ENCODE measurements at places on chromosomes 16 and 17.
A peak's percentile ranks its signal among the peaks of the same experiment; 100 is the strongest.

GRCh38 chr16:10992112-10992511 lies 47.7 kb downstream of the CLEC16A start:
- DNase-seq, result peak; percentile 22

GRCh38 chr17:63295839-63296590 lies 150.1 kb downstream of the CYB561 start:
- no peak for DNase-seq

GRCh38 chr17:1050246-1050995 lies 53.5 kb downstream of the TIMM22 start:
- no peak for DNase-seq

- DNase-seq, result no peak
Measured at GRCh38 chr17:33647956-33648355, 354.9 kb upstream of the ASIC2 start.

DNA sequence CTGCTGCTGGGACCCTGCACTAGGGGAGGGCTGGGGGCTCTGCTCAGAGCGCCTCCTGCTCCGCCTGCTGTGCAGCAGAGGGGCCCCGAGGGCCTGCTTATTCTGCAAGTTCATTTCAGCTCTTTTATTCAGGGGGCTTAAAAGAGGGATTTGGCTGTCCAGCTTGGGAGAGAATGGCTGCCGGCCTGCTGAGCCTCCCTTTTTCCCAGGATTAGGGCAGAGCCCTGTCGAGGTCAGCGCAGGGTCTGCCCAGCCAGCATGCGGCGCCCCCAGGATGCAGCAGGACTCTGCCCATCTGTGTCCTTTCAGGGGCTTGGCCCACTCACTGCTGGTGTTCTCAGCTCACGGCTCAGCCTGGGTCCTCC lies 1.1 kb downstream of the SMIM5 start:
- no peak for DNase-seq

DNA sequence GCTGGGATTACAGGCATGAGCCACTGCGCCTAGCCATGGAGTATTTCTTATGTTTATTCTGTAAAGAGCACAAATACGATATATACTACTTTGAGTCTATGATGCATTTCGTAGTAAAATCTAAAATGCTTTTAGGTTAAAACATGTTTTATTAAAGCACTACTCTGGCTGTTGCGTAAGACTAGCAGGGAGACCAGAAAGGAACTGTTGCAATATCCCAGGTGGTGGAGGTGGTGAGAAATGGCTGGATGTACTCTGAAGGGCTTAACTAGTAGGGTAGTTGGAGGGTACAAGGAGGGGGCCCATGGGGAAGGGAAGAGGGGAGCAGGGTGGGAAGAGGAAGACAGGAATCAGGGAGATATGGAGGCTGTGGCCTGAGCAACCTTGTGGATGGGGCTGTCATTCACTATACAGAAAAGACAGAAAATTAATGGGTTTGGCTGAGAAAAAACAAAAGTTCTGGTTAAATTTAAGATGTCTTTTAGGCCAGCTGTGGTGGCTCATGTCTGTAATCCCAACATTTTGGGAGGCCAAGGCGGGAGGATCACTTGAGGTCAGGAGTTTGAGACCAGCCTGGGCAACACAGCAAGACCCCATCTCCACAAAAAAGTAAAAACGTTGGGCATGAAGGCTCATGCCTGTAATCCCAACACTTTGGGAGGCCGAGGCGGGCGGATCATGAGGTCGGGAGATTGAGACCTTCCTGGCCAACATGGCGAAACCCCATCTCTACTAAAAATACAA lies 35.8 kb downstream of the ST3GAL2 start:
- DNase-seq, result no peak

- no peak for DNase-seq
Measured at GRCh38 chr16:3988824-3989223, 108.3 kb upstream of the CREBBP start.

DNA sequence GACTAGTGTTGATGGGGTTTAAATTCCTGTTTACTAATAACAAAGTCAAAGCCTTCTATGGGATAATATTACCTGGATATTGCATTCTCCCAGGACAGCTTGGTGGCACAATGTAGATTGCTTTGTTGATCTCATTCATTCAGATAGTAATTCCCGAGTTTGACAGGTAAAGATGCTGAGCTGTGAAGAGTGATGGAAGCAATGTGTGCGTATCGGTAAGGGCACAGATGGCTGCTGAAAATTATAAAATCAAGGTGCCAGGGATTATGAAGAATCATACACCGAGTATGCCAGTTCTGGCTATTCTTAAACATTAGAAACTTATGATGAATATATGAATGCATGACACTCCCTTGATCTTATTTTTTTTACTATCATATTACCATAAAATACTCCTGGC lies 100.6 kb upstream of the CNTNAP4 start:
- no peak for DNase-seq

- no peak for DNase-seq
Measured at GRCh38 chr17:82330322-82331239, 3.0 kb downstream of the SECTM1 start.

- no peak for DNase-seq
Measured at GRCh38 chr17:1059131-1059795, 62.3 kb downstream of the TIMM22 start.

- no peak for DNase-seq
Measured at GRCh38 chr17:50582741-50583140, 22.2 kb downstream of the CACNA1G start.

DNA sequence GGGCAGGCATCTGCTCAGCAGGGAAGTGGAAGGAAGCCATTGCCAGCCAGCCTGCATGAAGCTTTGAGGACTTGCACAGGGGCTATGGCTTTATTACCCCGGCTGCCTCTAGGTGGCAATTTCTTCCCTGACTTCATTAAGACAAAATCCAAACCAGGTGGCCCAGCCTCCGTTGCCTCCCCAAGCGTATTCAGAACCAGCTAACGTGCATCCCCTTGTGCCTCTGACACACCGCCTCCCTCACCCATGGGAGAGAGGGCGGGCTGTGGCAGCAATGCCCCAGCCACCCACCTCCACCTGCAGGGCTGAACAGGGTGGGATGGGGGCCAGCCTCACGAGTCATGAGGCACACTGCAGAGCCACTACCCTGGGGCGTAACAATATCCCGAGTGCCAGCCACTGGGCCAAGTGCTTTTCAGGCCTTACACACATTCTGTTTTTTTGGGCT lies 6.8 kb downstream of the KIFC3 start:
- DNase-seq, result no peak

- DNase-seq, result no peak
Measured at GRCh38 chr16:82088483-82088882, 53.4 kb downstream of the HSD17B2 start.

DNA sequence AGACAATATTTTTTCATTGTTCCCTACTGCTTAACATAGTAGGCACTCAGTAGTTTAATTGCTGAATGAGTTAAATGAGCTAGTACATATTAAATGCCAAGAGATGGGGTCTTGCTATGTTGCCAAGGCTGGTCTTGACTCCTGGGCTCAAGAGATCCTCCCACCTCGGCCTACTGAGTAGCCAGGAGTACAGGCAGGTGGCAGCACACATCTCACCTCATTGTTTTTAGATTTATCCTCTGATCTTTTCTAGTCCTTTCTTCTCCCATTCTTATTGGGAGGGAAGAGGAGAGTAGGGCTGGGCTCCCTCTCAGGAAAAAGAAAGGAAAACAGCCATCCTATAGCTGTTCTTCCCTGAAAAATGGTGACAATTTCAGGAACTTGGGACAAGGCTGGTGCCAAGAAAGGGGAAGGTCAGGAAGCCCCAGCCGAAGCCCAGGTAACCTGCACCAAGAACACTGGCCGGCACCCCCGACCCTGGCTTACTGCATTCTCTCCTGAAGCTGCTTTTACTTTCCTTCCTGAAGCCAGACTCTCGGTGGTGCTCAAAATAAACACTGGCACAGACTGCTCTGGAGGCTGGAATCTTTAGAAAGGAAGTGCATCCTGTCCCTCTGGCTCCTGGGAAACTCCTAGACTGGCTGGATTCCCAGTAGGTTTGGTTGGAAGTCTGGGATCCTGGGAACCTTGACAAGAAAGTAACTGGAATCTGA lies 2.7 kb downstream of the TNFAIP1 start:
- DNase-seq, result no peak

GRCh38 chr17:66172144-66172543 lies 19.8 kb downstream of the CEP112 start:
- no peak for DNase-seq

- DNase-seq, result no peak
Measured at GRCh38 chr16:49120631-49121030, 161.0 kb downstream of the CBLN1 start.

DNA sequence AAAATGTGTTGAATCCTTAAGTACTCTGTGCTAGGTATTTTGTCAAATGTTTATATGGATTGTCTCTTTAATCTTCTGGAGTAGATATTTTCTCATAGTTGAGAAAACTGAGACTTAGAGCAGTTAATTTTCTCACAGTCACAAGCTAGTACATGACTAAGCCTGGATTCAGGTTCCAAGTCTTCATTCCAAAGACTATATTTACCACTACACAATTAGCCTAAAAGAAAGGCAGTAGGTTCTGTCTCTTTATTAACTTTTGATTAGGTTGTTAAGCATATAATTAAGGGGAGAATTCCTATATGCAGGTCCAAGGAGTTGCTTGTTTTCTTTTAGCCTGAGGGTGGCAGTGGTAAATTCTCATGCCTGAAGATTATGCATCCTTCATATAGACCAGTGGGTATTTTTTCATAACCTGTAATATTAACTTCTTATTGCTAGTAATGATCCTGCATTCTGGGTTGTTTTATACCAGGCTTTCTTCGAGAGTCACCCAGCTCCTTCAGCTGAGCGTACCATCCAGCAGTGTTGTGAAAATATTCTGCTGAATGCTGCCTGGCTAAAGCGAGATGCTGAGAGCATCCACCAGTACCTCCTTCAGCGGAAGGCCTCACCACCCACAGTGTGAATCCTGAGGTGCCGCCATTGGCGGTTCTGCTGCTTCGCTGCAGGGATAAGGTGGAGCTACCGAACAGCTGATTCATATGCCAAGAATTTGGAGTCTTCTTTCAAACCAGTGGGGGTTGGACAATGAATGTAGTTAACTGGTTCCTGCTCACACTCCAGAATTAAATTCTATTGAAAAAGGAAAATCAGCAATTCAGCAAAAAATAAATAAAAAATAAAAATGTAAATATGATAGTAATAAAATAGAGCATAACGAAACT lies 28.2 kb upstream of the KPNB1 start:
- peak; percentile 77 for DNase-seq

GRCh38 chr17:5781236-5781927 lies 197.1 kb upstream of the NLRP1 start:
- no peak for DNase-seq

DNA sequence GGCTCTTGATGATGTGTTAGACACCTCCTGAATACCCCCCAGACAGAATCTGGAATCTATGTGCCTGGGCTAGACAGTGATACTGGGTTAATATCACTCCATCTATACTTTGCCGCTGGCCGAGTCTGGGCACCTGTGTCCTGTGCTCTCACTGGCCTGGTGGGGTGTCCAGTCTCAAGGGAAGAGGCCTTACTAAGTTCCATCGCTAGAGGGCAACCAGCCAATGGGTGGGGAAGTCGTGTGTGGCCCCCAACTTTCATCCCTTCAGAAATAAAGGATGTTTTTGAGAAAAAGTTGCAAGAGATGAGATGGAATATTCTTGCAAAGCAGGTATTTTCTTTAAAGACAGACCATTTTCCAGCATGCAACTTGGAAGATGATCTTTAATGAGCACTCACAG lies 1.6 kb upstream of the GLP2R start:
- DNase-seq, result no peak

GRCh38 chr16:23058576-23058975 lies 90.7 kb downstream of the USP31 start:
- no peak for DNase-seq

Measured in HS-5 (cell line).